ENCODE measurements at places on chromosomes 13 and 19.

DNA sequence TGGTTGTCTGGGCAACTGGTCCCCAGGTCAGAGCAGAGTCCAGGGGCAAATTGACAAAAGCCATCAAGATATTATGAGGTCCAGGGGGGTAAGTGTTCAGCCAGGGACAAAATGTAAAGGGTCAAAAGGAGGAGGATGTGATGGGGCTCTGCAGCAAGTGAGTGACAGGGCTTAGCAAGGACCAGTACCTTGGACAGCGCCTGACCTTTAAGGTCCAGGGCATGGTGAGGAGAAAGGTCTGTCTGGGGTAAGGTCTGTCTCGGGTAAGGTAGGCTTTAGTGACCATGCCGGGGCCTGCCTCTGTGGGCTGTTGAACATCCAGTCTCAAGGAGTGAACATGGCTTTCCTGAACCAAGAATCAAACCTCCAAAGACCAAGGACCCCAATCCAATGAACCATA is 6.3 kb upstream of the ZNF358 start:
- no peak for DNase-seq

GRCh38 chr19:49150106-49150943 is 4.9 kb downstream of the HRC start:
- peak; percentile 80 for DNase-seq

- DNase-seq = no peak
These were observed 74.8 kb upstream of the IPO5 start for GRCh38 chr13:97878431-97879375.

DNA sequence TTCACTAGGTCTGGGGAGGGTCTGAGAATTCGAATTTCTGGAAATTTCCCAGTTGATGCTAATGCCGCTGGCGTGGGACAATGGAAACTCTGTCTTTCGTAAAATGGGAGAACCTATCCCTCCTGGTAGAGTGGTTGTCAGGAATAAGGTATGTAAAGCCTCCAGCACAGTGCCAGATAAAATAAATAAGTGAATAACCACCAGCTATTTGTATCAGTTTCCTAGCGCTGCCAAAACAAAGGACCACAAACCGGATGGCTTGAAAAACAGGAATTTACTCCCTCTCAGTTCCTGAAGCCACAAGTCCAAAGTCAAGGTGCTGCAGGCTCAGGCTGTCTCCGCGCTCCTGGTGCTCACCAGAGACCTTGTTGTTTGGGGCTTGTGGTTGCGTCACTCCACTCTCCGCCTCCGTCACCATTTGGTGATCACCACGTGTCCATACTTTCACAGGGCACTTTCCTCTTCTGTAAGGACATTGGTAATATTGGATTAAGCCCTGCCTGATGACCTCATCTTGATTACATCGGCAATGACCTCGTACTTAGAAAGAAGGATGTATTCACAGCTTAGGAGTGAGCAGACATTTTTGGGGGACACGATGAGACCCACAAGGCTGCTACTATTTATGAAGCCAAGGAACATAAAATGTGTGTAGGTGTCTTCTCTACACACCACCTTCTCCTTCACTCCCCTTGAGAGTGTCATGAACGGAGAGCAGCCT is 428.5 kb downstream of the IRS2 start:
- no peak for DNase-seq

GRCh38 chr13:68540244-68540643 is 1310.1 kb upstream of the PCDH9 start:
- DNase-seq = no peak

DNA sequence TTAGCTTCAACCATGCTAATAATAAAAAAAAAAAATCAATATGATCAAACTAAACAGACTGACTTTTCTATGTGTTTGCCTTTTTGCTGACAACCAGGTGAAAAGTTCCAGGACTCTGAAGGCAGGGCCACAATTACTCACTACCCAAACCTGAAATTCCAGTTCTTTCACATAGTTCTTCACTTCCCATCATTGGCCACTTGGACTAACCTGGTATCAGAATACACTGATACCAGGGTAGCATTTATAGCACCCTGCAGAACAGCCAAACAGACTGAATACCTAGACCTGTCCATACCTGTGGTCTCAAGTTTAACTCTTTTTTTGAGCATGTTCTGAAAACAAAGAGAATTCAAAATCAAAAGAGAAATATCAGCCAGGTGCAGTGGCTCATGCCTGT is 25.1 kb downstream of the ELF1 start:
- no peak for DNase-seq
